Activated CD8-positive, alpha-beta T cell treated with anti-CD3 and anti-CD28 coated beads for 36 hours (primary cell): ENCODE measurements at places on chromosomes 2 and 18. TPM values are rescaled to one million over a fixed set of nuclear protein-coding genes. Genes with fewer than 3 reads are reported as not detected.

Gene ZNF521
- not detected for total RNA-seq

- DNase-seq: no peak
These were observed 31.0 kb downstream of the GLI2 start for GRCh38 chr2:120766470-120767351.

- no peak for DNase-seq
These were observed 154.7 kb upstream of the LRP1B start for GRCh38 chr2:142285480-142285879.

DNA sequence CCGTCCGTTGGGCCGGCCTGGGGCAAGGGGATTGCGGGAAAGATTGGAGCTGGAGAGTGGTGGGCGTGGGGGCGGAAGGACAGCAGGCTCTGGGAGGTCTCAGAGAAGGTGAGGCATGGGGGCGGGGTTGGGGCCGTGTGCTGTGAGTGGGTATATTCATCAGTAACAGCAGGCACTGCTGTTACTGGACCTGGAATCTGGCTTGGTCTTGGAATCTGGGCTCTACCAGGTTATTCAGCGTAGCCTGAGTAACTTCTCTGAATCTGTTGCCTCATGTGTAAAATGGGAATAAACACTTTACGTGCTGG lies 435 bp downstream of the RNF181 start:
- peak; percentile 71 for DNase-seq

GRCh38 chr2:47008381-47009252 lies 93.0 kb upstream of the MCFD2 start:
- DNase-seq: no peak

GRCh38 chr2:161208527-161209139 lies 48.4 kb downstream of the TANK start:
- no peak for DNase-seq
